8988T (cell line): ENCODE measurements at places on chromosomes 7 and 10.
A peak's percentile ranks its signal among the peaks of the same experiment; 100 is the strongest.

GRCh38 chr10:74651565-74651964 lies 174.8 kb upstream of the KAT6B start:
- no peak for DNase-seq

GRCh38 chr10:77297393-77297739 lies 340.2 kb downstream of the KCNMA1 start:
- no peak for DNase-seq

- no peak for DNase-seq
These were observed 407.9 kb upstream of the NPVF start for GRCh38 chr7:25636168-25636567.

GRCh38 chr10:116708391-116708821 lies 34.0 kb downstream of the HSPA12A start:
- DNase-seq = no peak

- DNase-seq = no peak
These were observed 6.4 kb downstream of the AGBL3 start for GRCh38 chr7:134992626-134993179.

DNA sequence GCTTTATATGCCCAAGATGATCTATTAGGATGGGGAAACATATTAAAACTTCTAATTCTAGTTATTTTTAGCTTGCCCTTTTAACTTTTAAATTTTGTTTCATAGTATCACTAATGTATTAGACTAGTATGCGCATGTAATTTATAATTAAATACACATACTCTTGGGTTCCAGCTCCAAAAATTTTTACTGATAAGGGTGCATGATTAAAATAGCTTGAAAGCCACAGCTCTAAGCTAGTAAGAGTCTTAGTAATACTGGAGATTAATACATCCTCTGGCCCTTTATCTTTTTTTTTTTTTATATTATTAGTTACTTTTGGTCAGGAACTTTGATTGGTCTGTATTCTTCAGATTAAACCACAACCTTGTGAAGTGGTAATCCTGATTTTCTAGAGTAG lies 53.6 kb downstream of the ATXN7L1 start:
- no peak for DNase-seq

DNA sequence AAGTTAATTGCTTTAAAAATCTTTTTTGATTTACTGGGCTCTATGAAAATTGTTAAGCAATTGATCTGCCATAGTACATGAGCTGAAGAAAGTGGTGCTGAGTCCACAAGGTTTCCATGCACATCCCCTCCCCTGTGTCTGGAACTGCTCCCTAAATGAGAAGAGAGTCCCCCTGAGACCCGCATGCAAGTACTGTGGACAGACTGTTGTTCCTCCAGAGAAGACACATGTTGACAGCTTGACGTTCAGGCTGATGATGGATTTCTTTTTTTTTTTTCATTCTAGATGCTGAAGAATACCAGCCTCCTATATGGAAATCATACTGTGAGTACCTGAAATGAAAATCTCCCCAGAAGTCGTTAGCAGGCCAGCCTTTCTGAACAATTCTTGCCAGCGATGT lies 159.8 kb downstream of the CHN2 start:
- no peak for DNase-seq

- DNase-seq = no peak
These were observed 68.1 kb downstream of the SCRN1 start for GRCh38 chr7:29921404-29922010.

- no peak for DNase-seq
These were observed 9.7 kb upstream of the OR13A1 start for GRCh38 chr10:45325116-45325515.

- DNase-seq = no peak
These were observed 270.1 kb downstream of the ARL4A start for GRCh38 chr7:12957487-12957886.

GRCh38 chr7:74287303-74288033 lies 1.7 kb upstream of the CLIP2 start:
- DNase-seq = no peak

DNA sequence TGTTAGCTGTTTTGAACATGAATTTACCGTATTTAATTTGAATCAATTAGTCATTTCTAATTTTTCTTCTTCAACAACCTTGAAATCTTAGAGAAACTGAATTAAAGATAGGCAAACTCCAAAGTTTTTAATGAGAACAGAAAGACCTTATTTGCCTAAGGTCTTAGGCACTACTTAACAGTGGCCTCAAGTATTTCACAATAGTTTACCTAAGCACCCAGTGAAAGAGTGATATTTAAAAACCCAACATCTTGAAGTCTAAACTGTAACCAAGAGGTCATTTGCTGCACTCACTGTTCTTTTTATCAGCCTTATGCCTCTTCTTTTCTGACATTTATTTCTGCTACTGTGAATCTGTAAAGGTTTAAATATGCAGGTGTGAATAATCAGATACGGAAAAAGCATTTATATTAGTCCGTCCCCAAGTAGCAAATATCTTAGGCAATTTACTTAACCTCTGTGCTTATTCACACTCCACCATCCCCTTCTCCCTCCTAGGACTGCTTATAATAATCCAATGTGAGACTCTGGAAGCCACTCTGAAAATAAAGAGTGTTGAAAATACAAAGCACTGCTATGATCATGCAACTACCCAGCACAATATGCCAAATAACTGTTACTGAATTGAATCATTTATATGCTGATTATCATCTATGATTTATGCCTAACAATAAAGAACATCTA lies 105.7 kb downstream of the ELAPOR2 start:
- no peak for DNase-seq

- no peak for DNase-seq
These were observed 31.7 kb upstream of the HGF start for GRCh38 chr7:81801532-81801931.

GRCh38 chr10:123402656-123403055 lies 248.5 kb downstream of the BUB3 start:
- no peak for DNase-seq

- no peak for DNase-seq
These were observed 81.2 kb upstream of the PIP4K2A start for GRCh38 chr10:22795546-22795945.

DNA sequence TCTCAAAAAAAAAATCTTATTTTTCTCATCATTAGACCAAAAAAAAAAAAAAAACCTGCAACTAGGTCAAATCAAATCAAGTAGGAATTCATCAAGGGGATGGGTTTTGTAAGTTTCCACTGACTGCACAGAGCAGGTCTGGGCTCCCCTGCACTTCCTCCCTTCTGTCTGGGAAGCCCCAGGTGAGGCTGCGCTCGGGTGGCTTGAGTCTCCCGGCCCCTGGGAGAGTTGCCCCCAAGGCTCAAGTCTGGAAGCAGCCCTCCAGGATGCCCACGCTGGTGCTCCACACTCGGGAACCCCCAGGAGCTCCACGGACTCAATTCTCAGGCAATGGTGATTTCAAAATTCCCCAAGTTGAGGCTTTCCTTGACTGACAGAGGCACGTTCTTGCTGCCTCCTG lies 41.7 kb upstream of the RBM33 start:
- no peak for DNase-seq

- no peak for DNase-seq
These were observed 44.2 kb upstream of the A1CF start for GRCh38 chr10:50929670-50930069.

DNA sequence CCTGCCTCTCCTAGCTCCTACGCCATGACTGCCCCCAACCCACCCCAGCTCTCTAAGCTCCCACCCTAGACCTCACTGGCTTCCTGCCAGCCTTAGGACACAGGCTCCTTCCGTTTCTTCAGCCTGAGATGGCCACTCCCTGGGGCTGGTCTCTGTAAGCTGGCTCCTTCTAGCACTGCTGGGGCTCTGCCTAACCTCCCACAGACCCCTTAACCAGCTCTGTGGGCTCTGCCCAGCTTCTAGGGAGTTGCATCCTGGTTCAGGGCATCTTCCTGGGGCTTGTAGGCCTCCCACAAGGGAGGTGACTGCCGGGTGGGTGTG lies 478.6 kb upstream of the KLF6 start:
- no peak for DNase-seq

- DNase-seq = no peak
These were observed 281.1 kb downstream of the CCDC3 start for GRCh38 chr10:12720217-12720981.

DNA sequence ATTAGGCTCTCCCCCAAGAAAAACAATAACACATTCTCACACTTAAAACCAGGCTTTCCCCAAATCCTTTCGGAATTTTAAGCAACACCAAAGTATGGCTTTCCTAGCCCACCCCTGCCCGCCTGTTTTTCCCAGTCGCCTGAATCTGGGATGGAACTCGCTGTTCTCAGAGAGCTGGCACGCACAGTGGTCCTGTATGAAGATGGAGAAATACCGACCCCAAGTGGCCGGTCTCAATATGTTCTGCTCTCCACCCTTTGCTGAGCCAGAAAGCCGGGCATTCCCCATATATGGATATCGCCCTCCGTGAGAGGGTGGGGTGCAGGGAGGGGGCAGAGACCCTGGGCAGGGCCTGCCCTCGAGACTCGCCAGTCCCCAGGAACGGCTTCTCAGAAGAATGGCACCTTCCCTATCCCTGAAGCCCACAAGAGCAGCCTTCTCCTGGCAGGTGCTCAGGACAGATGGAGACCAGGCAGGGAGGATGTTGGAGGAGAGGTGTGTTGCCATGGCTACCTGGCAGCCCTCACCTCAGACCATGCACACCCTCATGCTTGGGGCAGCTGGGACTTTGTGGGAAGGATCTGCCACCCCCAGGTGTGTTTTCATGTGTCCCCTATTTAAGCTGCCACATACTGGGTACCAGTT lies 3.4 kb downstream of the TACR2 start:
- peak; percentile 70 for DNase-seq

- DNase-seq = no peak
These were observed 328.2 kb upstream of the MAGI2 start for GRCh38 chr7:79781716-79782115.

GRCh38 chr10:88755753-88756152 lies 4.1 kb upstream of the LIPN start:
- no peak for DNase-seq

- no peak for DNase-seq
These were observed 196.7 kb upstream of the TBX20 start for GRCh38 chr7:35450456-35451214.

GRCh38 chr7:159229683-159230475 lies 85.2 kb upstream of the VIPR2 start:
- no peak for DNase-seq

- no peak for DNase-seq
These were observed 17.9 kb upstream of the SUV39H2 start for GRCh38 chr10:14860791-14861190.

DNA sequence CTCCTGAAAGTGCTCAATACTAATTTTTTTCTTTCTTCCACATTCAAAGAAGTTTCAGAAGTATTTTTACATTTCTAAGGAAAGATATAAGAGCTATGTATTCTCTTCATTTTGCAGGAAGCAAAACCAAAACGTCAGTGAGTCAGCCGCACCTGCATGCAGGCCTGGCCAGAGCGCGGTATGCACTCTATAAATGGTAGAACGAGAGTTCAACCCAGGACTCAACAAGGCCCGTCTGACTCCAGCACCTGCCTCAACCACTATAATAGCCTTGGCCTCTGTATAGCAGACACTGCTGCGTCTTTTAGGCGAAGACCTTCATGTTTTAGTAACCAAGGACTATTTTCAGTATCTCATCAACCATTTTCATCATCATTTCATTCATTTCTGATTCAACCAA lies 113.2 kb downstream of the KMT2E start:
- no peak for DNase-seq

DNA sequence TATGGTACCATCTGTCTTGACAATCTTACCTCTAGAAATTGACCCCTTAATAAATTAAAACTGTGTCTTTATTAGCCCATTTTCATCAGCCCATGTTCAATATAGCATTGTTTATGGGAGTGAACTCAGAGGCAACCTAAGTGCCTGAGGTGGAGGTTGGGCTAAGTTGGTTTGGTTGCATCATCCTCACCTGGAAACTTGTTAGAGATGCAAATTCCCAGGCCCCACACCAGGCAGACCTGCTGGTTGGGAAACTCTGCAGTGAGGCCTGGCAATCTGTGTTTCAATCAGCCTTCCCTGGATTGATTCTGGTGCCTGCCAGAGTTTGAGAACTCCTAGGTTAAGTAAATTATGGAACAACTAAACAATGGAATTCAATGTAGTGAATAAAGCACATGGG lies 9.4 kb upstream of the FAM170B start:
- no peak for DNase-seq

DNA sequence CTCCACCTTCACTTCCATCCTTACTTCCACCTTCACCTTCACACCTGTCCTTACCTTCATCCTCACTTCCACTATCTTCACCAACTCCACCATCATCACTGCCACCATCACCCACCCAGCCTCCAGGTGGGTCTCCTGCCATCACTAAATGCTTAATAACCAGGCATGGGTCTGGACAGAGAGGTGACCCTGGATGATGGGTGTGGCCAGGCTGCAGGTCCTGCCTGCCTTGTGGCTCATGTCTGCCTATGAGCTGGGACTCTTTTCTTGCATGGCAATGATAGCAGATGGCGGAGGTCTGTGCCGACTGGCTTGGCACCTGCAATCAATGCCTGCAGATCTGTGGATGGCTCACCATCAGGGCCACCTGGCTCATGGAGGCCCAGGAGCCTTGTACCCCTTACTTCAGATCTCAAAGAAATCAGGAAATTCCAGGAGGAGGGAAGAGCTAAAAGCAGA lies 60.1 kb upstream of the ELN start:
- DNase-seq = no peak

DNA sequence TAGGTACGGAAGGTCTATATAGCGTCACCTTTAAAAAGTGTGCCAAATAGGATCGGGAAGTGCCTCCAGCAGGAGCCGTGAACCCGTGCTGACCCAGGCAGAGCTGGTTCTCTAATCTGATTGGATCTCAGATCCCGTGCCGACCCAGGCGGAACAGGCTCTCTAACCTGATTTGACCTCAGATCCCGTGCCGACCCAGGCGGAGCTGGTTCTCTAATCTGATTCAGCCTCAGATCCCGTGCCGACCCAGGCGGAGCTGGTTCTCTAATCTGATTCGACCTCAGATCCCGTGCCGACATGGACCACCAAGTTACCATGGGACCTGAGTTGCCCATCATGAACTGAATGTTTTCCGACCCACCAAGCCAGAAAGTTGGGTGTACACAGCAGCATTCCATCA lies 463.9 kb downstream of the PTPRN2 start:
- DNase-seq = no peak

DNA sequence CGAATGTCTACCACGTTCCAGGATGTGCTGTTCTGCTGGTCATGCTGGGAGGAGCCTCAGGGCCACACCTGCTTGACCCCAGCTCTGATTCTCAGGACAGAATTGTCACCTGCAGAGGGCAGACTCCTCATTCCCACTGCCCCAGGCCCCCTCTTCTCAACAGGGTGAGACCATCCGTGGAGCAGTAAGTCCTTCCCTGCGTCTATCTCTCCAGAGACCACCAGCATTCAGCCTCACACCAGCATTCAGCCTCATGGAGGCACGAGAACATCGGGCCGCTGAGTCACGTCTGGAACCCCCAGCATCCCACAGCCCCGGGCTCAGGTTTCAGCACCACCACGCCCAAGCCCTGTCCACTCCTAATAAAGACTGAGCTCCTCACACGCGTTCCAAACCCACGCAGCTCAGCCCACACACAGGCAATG lies 273.4 kb downstream of the DIP2C start:
- DNase-seq = peak; percentile 47

- DNase-seq = no peak
These were observed 547.1 kb upstream of the ANKRD30A start for GRCh38 chr10:36578306-36578705.

GRCh38 chr10:15313047-15313446 lies 58.0 kb downstream of the FAM171A1 start:
- DNase-seq = no peak
